ENCODE measurements at places on chromosomes 3 and 15.

DNA sequence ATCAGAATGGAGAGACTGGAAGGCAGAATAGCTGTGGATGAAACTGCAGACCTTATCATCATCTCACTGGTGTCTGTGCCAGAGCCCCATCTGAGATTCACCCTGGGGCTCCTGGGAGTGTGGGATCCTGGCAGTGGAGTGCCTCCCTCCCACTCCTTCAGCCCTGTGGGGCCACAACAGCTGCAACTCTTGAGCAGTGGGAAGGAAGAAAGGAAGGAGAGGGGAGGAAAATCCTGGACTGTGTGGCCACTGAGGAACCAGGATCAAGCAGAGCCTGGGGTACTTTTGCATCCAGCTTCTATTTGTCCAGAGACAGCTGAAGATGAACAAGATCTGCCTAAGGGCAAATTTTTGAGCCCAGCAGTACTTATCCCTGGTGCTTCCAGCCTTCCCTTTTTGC lies 13.1 kb upstream of the ALDH1A2 start:
- DNase-seq: no peak

DNA sequence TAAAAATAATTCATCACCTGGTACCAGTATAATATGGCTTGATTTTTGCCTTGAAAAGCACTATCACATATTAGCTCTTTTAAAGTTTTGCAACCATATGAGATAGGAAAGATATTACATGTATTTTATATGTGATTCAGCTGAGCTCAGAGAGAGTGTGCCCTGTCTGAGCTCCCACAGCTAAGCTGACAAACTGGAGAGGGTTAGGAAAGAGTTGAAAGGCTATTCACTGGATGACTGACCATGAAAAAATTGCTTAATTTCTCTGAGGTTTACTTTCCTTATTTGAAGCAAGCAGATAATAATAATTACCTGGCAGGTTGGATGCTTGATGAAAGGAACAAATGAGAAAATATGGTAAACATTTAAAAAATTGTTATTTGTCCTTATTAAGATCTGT lies 97.4 kb upstream of the CCDC80 start:
- no peak for DNase-seq

GRCh38 chr3:178393824-178394223 lies 142.4 kb upstream of the KCNMB2 start:
- no peak for DNase-seq

DNA sequence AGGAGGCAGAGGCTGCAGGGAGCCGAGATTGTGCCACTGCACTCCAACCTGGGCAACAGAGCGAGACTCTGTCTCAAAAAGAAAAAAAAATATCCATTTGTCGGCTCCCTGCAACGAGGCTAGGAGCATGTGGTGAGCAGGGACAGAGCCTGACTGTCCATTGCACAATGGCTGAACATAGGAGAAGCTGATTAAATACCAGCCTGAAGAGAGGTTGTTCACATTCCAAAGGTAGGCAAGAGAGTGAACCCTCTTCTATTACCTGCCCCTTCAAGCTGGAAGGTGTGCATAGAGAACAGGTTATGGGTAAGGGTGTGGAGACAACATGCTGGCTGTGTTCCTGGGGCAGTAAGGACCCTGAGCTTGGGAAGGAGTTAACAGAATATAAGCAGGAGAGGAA lies 78.7 kb downstream of the DAPK2 start:
- DNase-seq: no peak

GRCh38 chr3:172853921-172854666 lies 103.6 kb downstream of the ECT2 start:
- no peak for DNase-seq

- DNase-seq: no peak
Observed at GRCh38 chr3:13019243-13020095, 53.8 kb downstream of the IQSEC1 start.

GRCh38 chr3:100047455-100048141 lies 66.7 kb downstream of the FILIP1L start:
- no peak for DNase-seq
